Suprapubic skin (tissue), 4 donors: ENCODE measurements at places on chromosomes 16 and 17.

DNA sequence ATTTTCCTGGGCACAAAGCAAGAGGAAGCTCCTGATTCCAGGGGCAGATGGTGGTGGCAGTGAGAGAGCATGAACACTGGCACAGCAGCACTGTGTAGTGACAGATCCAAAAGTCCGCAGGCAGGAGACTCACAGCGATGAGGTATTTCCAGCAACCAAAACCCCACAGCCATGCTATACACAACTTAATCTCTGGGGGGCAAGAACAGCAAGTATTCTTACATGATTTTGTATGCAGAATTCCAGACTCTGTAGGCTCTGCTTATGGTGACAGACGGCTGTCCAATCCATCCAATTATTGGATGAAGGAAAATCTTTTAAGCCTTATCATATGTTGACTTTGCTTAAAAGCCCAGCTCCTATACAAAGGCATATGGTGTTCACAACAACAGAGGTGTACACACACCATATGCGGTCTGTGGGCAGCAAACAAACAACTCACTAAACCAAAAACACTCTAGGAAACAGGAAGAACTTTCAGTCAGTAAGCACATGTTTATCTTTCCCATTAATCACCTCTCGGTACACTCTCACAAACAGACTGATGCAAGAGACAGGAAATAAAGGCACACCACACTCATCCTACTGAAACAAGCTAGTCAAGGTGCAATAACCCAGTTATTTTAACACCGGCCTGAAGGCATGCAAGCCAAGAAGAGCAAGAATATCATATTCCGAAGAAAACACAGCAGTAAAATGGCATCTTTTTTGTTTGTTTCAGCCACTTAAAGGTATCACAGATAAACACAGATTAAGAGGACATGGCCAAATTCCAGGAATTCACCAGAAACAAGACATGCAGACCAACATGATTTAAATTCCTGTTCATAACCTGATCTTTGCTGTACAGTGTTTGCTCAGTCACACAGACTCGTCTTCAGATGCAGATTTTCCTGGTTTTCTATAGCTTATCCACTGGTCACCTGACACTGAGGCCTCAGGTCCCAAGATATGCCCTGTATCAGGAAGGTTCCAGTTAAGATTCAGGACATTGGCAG, 47.8 kb downstream of the ERN1 start:
- no peak for DNase-seq

DNA sequence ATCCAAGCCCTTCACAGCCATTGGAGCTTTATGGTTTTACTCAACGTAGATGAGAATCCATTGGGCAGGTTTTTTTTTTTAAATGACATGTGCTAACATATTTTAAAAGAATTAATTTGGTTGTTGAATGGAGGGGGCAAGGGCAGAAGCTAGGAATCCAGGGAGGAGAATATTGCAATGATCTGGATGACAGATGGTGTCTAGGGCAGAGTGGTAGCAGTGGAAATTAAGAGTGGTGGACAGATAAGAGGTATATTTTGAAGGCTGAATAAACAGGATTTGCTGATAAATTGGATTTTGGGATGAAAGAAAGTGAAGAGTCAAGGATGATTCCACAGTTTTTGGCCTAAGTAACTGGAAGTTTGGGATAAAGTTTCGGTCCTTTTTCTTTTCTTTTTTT, 54.8 kb upstream of the DHX40 start:
- DNase-seq, result no peak

GRCh38 chr16:88047462-88047861, 96.2 kb downstream of the BANP start:
- DNase-seq, result no peak

- no peak for DNase-seq
Measured at GRCh38 chr16:89646906-89647305, 10.6 kb downstream of the CHMP1A start.

DNA sequence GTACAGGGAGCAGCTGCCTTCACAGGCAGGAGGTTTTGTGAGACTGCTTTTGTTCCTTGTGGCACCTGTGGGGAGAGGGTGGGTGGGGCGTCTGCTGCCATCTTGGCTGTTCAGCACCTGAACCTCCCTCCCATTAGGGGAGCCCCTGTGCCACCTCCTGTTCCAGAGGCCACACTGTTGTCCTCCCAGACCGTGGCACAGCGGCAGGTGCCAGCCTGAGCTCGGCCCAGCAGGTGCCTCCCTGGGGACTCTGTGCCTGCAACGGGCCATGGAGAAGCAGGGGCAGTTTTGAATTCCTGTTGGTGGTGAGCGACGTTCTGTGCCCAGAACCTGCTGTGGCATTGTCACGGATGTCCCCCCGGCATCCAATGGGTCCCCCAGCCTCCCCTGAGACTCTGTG, 9.9 kb downstream of the LGALS3BP start:
- no peak for DNase-seq
